ENCODE measurements at places on chromosomes 7 and 10.

- no peak for DNase-seq
Observed at GRCh38 chr10:91541481-91541880, 91.4 kb downstream of the PPP1R3C start.

DNA sequence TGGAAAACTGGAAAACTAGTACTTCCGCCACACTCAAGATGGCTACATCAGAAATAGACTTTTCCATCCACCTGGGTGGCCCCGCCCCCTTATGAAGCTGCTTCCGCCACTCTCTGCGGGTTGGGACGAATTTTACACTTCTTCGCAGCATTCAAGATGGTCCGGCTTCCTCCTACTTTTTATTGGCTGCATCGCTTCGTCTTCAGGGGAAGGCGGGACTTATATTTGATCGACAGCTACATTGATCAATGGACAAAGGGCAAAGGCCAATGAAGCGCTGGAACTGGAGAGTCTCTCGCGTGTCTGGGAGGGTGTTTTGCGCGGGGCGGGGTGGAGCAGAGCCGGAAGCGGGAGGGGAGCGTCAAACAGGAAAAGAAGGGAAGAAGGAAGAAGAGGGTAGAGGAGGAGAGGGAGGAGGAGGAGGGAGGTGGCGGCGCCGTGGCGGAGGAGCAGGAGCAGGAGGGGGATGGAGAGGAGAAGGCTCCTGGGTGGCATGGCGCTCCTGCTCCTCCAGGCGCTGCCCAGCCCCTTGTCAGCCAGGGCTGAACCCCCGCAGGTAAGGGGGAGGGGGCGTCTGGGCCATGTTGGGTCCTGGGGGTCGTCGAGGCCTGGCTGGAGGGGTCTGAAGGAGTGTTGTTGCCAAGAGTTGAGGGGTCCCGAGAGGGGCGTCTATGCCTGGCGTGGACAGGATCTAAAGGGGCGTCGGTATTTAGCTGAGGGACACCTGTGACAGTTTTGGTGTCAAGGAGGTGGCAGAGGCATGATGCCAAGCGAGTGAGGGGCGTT lies at the start of gene WBP1L:
WBP1L (plus strand) TSS at position 361 of the 786 bp plus-strand sequence; CDS start at position 467, 106 bp downstream.
- DNase-seq: peak; percentile 98

- no peak for DNase-seq
Observed at GRCh38 chr10:22801785-22802184, 87.4 kb upstream of the PIP4K2A start.

GRCh38 chr7:16083931-16084330 lies 337.4 kb downstream of the CRPPA start:
- no peak for DNase-seq

DNA sequence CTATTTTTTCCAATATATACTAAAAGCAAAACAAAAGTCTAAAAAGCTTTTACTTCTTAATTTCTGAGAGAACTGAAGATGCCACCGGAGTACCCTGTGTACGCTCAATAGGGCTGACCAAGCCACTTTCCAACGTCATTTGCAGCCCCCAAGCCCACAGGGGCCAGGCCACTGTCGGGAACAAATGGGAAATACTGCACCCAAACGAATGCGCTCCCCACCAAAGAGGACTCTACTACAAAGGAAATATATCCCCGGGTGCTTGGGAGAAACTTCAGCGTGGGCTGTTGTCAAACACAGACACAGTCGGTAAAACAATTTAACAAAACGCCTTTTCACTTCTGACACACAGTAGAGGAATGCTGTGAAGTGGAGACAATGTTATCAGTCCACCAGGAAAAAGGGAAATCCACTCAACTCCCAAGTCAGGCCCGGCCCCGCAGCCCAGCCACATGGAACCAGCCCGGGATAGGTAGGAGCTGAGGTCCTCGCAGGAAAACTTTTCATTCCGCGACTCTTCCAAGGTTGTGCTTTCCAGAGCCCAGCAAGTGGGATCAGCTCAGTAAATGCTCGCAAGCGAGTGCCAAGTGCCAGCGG lies 1.4 kb downstream of the PARD3 start:
- no peak for DNase-seq

Data from CD4-positive, alpha-beta T cell treated with Interleukin-10 for 1 hour (primary cell).